CD4-positive, alpha-beta T cell treated with Interleukin-6 at 100 ng/mL for 8 hours (primary cell): ENCODE measurements at places on chromosomes 16 and 17.
A peak's percentile ranks its signal among the peaks of the same experiment; 100 is the strongest.

DNA sequence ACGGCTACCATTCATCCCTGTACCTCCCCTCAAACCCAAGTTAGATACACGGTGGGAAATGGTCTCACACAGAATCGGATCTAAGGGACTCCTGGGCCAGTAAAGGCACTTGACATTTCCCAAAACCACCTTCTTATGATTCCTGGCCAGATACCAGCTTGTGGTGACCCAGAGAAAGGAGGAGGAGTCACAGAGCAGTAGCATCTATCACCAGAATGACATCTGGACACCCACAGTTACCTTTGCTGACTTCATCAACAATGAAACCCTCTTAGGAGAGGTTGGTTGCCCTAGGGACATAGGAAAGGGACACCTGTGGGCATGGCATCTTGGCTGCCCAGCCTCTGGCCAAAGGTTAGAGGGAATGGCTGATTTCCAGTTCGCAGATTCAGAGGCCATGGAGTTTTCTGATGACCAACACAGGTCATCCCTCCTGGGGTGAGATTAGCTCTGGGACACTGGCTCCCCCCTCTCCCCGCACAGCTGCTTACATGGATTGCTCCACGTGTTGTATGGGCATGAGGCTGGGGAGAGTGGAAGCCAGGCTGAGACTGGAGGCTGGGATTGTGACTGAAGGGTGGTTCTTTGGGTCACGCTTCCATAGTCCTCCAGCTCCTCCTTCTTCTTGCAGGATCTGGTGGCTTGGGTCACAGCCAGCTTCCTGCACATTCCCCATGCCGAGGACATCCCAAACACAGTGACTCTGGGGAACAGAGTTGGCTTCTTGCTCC lies 1.4 kb upstream of the AOC3 start:
- DNase-seq = no peak

GRCh38 chr16:3266873-3267537 lies 10.6 kb upstream of the MEFV start:
- no peak for DNase-seq

GRCh38 chr16:4319454-4320421 lies 3.9 kb downstream of the GLIS2 start:
- peak; percentile 37 for DNase-seq

DNA sequence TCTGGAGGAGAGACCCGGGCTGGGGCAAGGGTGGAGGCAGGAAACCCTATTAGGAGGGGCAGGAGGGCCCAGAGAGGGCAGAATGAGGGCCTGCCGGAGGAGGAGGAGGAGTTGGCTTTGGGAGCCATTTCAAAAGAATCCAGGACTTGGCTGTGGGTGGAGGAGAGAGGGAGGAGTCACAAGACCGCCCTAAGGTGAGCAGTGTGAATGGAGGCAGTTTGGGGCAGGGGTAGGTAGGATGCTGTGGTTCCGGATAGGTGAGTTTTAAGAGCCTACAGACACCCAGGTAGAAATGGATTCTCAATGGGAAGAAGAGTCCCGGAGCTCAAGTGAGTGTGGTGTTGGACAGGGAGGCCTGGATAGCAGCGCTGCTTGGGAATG lies 80.3 kb downstream of the ARHGAP23 start:
- DNase-seq = no peak

DNA sequence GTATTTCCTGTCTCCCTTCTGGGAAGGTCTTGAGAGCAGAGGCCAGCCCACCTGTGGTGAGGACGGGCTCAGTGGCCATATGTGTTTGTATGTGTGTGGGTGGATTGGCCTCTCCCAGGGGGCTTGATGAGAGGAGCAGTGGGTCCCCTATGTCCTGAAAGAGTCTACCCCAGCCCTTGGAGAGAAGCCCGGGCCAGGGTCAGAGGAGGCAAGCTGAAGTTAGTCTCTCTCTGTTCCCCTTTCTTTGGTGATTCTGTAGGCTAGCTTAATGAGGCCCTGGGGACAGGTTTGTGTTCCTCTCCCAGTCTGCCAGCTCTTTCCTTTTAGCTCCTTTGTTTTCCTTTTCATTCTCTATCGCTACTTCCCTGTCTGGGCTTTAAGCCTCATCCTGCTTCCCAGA lies 23.8 kb upstream of the NFATC3 start:
- no peak for DNase-seq

- DNase-seq = peak; percentile 23
These were observed 2.2 kb upstream of the PLEKHH3 start for GRCh38 chr17:42678951-42679491.

DNA sequence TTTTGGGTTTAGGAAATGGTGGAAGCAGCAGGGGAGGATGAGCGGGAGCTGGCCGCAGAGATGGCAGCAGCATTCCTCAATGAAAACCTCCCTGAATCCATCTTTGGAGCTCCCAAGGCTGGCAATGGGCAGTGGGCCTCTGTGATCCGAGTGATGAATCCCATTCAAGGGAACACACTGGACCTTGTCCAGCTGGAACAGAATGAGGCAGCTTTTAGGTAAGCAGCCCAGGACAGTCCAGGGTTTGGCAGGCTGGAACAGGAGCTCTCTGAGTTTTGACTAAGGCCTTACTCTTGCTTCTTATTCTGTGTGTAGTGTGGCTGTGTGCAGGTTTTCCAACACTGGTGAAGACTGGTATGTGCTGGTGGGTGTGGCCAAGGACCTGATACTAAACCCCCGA lies 41.4 kb downstream of the SF3B3 start:
- DNase-seq = no peak

GRCh38 chr17:19010729-19011505 lies 6.4 kb upstream of the FAM83G start:
- no peak for DNase-seq

DNA sequence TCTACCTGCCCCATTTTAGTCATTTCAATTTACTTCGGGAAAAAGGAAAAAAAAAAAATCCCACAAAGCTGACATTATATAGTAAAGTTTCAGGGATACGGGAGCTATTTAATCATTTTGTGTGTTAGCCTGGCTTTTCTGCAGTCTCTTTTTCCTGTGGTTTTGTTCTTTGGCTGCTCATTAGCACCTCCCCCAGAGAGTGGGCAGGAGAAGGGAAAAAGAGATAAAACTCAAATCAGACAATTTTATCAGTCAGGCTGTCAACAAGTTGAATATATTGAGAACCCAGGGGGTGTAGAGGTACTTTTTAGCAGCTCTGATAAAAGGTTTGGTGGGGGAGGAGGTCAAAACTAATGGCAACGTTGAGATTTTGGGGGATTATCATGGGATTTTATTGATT lies 559.0 kb upstream of the PSMD7 start:
- DNase-seq = no peak

DNA sequence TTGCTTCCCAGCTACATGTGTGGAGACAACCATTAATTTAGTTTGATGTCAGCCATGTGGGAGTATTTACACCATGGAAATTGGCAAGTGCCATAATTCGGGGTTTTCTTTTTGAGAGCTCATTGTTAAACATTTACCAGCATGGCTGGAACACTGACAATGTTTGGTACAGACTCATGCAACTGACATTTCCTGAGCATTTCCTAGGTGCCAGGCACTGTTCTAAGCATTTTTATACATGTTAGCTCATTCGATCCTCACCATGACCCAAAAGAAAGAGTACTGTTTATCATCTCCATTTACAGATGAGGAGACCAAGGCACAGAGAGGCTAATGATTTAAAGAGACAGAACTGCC lies 86.9 kb downstream of the FOXL1 start:
- DNase-seq = no peak

GRCh38 chr17:75615301-75615700 lies 17.9 kb upstream of the SMIM5 start:
- no peak for DNase-seq

GRCh38 chr17:14201021-14201987 lies 35.4 kb downstream of the CDRT15 start:
- DNase-seq = peak; percentile 76

- no peak for DNase-seq
These were observed 13.1 kb downstream of the SOST start for GRCh38 chr17:43745541-43745940.

DNA sequence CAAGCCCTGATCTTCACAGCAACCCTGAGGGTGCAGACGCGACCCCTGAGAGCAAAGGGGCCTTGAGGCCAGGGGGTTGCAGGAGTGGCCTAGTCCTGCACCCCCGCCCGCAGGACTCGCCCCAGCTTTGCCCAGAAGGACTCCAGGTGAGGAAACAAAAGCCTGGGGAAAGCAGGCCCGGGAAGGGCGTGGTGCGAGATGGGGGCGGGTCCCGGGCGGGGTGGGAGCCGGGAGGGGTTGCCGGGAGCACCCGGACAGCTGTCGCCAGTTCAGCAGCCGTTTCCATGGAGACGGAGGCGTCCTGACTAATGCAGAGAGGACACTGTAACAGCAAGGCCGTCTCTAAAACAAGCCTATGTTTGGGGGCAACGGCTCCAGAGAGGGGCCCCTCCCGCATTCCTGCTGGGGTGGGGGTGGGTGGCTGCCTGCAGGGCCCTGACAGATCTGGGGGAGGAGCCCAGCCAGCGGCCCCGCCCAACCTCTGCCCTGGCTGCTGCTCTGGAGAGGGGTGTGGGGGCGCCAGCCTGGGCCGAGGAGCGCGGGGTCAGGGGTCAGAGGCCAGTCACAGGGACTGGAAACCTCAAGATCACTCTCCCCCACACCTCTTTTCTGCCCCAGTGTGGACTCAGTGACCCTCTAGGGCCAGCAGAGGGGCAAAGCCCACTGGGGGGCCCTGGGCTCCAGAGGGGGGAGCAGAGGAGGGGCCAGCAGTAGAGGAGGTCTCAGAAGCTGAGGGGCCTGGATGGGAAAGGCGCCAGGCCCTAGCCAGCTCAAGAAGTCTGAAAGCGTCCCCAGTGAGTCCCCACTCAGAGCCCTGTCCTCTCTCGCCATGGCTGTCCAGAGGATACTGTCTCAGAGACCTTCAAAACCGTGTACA lies 3.1 kb upstream of the TPPP3 start:
- no peak for DNase-seq

GRCh38 chr17:67601897-67602296 lies 115.8 kb upstream of the NOL11 start:
- no peak for DNase-seq

DNA sequence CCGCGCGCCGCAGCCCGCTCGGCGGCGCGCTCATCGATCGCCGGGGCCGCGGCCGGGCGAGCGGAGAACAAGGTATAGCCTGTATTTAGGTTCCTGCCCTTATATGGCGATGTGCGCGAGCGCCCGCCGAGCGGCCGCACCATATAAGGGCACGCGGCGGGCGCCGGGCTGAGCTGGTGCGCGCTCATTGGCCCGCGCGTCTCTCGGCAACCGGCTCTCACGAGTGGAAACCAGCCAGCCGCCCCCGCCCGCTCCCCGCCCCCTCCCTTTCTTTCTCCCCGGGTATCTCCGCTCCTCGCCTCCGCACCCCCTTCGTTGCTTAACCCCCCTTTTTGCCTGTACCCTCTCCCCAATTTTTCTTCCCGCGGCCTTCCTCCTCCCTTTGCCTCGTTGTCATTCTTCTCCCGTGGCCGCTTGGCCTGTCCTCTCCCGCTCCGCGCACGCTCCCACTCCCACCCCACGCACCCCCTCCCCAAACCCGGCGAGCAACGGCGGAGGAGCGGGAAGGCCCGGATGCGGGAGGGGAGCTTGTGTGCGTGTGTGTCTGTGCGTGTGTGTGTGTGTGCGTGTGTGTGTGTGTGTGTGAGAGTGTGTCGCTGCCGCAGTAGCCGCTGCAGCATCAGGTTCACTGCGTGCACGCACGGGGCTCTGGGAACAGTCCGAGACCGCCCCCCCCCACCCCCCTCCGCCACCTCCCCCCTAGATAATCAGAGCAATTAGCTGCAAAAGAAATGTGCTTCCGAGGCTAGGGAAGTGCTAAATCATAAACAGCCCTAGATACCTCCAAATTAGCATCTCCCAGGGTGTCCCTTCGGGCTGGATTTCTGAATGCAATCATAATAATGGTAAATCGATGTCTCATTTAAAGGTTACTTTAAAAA lies 13.5 kb upstream of the CBX8 start:
- DNase-seq = peak; percentile 69

DNA sequence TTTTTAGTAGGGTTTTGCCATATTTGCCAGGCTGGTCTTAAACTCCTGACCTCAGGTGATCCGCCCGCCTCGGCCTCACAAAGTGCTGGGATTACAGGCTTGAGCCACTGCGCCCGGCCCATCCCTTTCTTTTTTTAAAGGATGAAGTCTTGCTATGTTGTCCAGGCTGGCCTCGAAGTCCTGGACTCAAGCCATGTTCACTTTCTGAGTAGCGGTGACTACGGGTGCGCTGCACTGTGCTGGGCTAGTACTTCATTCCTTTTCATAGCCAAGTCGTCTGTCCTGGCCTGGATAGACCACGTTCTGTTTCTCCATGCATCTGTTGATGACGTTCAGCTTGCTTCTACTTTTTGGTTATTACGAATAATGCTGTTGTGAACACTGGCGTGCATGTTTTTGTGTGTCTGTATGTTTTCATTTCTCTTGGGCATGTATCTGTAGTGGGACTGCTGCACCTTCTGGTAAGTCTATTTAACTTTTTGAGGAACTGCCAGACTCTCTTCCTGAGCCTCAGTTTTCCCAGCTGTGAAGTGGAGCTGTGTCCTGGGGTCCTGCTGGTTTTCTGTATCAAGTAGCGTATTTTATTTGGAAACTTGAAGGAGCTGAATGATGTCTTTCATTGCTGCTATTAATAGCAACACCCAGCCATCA lies 40.0 kb upstream of the GSE1 start:
- DNase-seq = no peak

- no peak for DNase-seq
These were observed 83.2 kb downstream of the SPECC1 start for GRCh38 chr17:20092261-20092867.

- DNase-seq = no peak
These were observed 100.4 kb upstream of the GSE1 start for GRCh38 chr16:85512808-85513115.

DNA sequence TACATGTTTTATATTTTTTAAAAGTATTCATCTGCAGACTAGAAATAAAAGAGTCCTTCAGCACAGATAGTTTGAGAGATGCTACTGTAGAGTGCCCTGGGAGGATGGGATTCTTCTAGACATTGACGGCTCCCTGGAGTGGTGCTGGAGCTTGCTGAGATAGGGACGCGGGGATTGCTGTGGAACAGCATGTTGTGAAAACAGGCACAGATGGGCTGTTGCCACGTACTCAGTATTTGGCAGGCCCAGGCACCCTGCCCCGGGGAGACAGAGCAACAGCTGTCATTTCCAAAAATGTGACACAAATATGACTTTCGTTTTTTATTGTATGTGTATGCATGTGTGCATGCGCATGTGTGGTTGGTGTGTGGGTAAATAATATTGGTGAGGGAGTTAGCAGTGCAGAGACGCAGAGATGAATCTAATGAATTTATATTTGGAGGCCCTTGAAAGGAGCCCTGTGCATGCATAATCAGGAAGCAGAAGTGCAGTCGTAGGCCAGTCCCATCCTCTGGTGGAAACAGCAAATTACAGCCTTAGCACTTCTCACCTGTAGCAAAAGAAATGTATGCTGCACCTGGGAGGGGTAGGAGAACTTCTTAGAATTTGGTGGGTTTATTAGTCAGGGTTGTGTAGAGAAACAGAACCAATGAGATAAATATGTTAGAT lies 6.2 kb upstream of the ABCA8 start:
- DNase-seq = no peak

GRCh38 chr17:51120357-51120738 lies 320 bp downstream of the SPAG9 start:
- DNase-seq = peak; percentile 39
